ENCODE measurements at places on chromosomes 5 and 9.

DNA sequence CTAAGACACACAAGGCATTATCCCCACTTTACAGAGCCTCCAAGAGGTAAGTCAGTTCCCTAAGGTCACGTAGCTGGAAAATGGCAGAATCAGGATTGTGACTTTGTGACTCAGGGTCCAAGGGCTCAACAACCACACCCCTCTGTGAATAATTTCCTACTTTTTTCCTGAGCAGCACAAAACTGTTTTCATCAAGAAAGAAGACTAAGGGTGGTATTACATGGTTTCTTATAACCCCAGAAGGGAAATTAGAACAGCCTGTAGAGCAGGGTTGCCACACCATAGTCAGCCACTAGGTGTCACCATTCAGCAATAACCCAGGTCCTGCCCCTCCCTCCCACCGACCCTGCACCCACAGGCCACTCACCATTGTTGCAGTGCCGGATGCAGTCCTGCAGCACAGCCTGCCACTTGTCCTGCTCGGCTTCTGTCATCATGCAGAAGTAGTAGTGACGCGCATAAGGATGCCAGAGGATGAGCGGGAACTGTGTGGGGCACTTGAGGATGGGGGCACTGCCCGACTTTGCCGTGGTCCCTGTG lies 72.1 kb downstream of the LRSAM1 start:
- DNase-seq: peak; percentile 75

DNA sequence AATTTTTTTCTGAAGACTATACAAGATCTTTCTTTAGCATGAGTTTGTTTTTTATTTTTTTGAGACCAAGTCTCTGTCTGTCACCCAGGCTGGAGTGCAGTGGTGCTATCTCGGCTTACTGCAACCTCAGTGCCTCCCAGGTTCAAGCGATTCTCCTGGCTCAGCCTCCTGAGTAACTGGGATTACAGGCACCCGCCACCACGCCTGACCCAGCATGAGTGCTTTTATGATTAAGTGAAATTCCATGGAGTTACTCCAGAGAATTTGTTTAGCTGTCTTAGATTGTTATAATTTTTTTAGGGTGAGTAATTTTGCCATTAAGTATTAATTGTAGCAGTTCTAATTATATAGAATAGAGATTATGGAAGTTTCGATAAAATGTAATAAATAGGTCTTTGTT lies 14.3 kb downstream of the YTHDC2 start:
- DNase-seq: no peak

DNA sequence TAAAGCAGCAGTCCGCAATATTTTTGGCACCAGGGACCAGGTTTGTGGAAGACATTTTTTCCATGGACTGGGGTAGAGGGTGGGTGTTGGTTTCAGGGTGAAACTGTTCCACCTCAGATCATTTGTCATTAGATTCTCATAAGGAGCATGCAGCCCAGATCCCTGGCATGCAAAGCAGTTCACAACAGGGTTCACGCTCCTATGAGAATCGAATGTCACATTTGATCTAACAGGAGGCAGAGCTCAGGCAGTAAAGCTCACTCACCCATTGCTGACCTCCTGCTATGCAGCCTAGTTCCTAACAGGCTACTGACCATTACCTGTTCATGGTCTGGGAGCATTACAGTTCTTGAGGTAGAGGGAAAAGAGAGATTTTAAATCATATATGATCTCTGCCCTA lies 241.5 kb upstream of the COX7C start:
- DNase-seq: no peak

DNA sequence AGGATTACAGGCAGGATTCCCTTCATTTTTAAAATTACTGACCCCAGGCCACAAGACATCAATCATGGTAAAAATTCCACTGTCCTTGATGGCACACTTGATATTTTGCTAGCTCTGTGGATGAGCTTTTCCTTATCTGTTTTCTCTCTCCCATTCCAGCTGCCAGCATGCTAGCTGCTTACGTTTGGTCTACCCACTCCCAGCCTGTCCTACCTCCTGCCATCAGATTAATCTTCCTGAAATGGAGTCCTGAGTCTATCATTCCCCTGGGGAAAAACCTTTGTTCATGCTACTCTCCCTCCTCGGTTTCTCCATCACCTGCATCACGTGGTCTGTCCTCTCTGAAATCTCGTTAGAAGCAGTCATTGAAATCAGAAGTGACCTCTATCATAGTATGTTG lies 108.9 kb downstream of the F2RL2 start:
- no peak for DNase-seq

- no peak for DNase-seq
These were observed 609.8 kb downstream of the IRX1 start for GRCh38 chr5:4205398-4205797.

DNA sequence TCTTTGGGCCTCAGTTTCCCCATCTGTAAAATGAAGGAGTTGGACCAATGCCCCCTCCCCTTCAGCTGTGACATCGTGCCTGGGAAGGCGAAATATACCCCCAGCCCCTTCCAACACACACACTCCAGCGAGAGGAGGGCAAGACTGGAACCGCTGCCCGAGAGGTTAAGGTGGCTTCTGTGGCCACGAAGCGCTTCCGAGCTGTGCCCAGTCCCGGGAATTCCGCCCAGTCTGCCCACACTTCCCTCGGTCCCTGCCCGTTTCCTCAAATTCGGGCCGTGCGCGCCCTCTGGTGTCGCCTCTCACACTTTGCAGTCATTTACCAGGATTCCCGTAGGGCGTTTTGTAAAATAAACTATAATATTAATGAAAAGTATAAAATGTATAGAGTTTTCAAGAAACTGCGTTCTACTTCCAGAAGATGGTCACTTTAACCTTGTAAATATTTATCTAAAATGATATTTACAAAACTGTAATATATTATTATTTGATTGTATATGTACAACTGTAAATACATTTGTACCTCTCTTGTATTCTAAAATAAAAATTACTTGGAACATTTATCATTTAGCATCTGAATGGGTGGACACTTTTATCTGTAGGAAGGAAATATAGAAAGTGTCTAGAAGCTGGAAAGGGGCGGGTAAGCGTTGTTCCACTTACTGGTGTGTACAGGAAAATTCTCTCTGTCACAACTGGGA lies 11.0 kb upstream of the EXOSC2 start:
- DNase-seq: peak; percentile 89

- no peak for DNase-seq
These were observed 29.0 kb downstream of the GPBP1 start for GRCh38 chr5:57202811-57203210.

GRCh38 chr5:107574287-107574686 lies 96.5 kb downstream of the EFNA5 start:
- no peak for DNase-seq

- no peak for DNase-seq
These were observed 8.8 kb upstream of the OTULINL start for GRCh38 chr5:14572836-14573235.

- no peak for DNase-seq
These were observed 201.5 kb upstream of the MVB12B start for GRCh38 chr9:126125177-126125576.

DNA sequence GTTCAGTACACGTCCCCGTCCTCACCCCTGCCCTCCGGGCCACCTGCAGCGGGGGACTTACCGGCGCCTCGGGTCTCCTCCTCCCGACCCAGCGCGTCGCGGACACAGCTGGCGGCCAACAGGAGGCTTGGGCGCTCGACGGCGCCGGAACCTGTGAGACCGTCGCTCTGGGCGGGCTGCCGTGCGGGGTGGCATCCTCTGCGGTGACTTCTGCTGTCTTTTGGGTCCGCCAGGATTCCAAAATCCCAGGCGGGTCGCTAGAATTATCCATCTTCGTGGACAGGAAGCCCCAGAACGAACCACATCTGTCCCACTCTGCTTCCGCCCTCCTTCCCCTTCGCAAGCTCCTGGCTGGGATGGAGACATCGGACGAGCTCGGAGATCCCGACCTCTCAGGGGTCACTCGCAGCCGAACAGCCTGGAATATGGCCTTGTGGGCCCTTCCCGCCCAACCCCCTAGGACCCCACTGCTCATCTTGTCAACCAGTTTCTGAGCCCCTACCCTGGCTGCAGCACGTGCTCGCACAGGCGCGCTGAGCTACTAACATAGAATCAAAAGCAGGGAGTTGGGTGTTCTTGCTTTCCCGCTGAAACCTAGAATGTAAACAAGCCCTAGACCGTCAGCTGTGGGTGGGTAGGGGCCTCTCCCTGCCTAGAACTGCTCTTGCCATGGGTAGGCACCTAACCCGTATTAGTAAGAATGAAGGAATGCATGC lies 947 bp upstream of the MARCHF3 start:
- DNase-seq: peak; percentile 5

DNA sequence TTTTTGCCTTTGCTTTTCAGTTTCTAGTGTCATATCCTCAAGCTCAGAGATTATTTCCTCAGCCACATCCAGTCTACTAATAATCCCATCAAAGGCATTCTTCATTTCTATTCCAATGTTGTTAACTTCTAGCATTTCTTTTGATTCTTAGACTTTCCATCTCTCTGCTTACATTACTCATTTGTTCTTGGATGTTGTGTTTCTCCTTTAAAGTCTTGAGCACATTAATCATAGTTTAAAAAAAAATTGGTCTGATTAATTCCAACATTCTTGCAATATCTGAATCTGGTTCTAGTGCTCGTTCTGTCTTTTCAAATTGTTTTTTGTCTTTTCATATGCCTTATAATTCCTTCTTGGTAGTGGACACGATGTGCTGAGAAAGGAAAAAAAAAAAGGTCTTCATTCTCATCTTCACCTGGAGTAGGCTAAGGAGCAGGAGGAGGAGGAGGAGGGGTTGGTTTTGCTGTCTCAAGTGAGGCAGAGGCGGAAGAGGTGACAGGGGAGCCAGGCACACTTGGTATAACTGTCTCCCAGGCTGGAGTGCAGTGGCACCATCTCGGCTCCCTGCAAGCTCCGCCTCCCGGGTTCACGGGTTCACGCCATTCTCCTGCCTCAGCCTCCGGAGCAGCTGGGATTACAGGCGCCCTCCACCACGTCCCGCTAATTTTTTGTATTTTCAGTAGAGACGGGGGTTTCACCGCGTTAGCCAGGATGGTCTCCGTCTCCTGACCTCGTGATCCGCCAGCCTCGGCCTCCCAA lies 16.3 kb downstream of the PRXL2C start:
- no peak for DNase-seq

GRCh38 chr5:140868721-140869554 lies at the start of gene PCDHA11:
Gene PCDHA11, plus strand, starts transcription at chr5:140868957. Its CDS starts 147 bp downstream, at chr5:140869104.
- DNase-seq: peak; percentile 55

- peak; percentile 25 for DNase-seq
These were observed 177.6 kb upstream of the SMARCA2 start for GRCh38 chr9:1837453-1838084.

DNA sequence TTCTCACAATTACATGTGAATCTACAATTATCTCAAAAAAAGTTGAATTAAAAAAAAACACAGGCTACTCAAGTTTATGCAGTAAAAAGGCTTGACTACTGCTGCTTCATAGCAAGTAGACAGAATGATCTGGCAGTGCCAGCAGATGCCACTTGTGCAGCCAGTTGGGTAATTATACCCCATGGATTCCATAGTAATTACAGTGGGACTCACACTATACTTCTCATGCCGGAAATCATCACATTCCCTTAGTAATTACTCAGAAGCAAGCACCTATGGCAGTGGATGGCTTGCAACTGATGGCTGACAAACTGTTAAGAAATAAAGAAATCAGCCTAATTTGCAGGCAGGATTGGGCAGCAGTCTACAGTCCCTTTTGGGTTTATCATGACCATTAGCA lies 463.2 kb upstream of the KLF4 start:
- no peak for DNase-seq

GRCh38 chr5:95836544-95836943 lies 14.0 kb upstream of the GLRX start:
- no peak for DNase-seq

DNA sequence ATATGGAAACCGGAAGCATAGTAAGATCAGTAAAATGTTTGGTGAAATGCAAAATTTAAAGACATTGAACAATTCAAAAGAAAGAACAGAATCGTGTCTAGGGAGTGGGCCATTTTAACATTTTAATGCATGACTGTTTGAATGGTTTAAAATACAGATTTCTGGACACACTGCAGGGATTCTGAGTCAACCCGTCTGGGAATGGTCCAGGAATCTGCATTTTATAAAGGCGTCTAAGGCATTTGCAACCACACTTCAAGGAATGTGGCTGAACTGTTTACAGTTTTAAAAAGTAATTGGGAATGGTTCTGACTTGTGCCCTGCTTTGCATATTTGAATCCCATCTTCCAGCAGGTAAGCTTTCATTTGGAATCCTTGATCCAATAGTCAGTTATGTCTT lies 811.7 kb upstream of the WWC1 start:
- no peak for DNase-seq
